ENCODE measurements at places on chromosomes 11 and 22.

DNA sequence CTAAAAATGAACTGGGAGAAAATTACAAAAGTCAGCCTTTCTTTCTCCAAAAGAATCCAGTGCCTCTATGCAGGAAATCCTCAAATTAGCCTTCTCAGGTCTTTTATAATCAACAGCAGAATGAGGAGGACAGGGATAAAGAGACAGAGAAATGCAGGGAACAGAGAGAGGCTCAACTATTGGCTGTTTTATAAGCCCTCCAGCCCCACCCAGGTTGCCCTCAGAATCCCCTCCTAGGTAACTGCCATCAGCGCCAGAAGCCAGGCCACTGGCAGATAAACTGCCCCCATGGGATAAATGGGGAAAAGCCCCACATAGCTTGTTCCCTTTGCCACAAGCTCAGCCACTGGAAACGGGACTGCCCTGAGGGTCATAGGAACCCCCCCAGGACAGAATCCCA, 10.9 kb upstream of the HMOX1 start:
- DNase-seq: no peak

GRCh38 chr11:75939992-75940391, 125.0 kb downstream of the UVRAG start:
- no peak for DNase-seq

- no peak for DNase-seq
Observed at GRCh38 chr11:63019506-63019905, 3.9 kb upstream of the SLC22A8 start.

GRCh38 chr22:48485149-48486133, 1342.2 kb downstream of the BRD1 start:
- no peak for DNase-seq
